ENCODE measurements at places on chromosomes 13 and 19. TPM values are rescaled to one million over a fixed set of nuclear protein-coding genes. Genes with fewer than 3 reads are reported as not detected.

MBD3L2 gene
- not detected for total RNA-seq

CEACAM8 gene
- total RNA-seq: 0.08 TPM

TSHZ3 gene
- 5.7 TPM for total RNA-seq

CALR3 gene
- total RNA-seq: not detected

ZNF470 gene
- total RNA-seq: 4.9 TPM

LGALS14 gene
- total RNA-seq: 1.2 TPM

Data from hepatocyte (in vitro differentiated cells).